Islet precursor cell (in vitro differentiated cells): ENCODE measurements at places on chromosomes 5 and 9.

- DNase-seq, result peak; percentile 90
Observed at GRCh38 chr5:78518365-78519197, 130.0 kb downstream of the LHFPL2 start.

- DNase-seq, result no peak
Observed at GRCh38 chr9:92618633-92619225, 51.2 kb downstream of the IPPK start.

- no peak for DNase-seq
Observed at GRCh38 chr9:107224252-107224651, 58.8 kb upstream of the RAD23B start.

DNA sequence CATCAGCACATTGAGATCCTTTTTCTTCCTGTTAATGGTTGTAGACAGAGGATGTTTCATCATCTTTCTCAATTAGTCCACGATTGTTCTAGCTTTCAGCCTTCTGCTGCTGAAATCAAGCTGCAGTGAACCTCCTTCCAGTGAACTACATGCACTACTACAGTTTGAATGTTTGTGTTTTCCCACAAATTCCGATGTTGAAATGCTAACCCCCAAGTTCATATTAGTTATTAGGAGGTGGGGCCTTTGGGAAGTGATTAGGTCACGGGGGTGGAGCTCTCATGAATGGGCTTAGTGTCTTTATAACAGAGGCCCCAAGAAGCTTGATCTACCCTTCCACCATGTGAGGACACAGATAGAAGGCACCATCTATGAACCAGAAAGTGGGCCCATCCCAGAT, 32.9 kb downstream of the NSG2 start:
- no peak for DNase-seq

DNA sequence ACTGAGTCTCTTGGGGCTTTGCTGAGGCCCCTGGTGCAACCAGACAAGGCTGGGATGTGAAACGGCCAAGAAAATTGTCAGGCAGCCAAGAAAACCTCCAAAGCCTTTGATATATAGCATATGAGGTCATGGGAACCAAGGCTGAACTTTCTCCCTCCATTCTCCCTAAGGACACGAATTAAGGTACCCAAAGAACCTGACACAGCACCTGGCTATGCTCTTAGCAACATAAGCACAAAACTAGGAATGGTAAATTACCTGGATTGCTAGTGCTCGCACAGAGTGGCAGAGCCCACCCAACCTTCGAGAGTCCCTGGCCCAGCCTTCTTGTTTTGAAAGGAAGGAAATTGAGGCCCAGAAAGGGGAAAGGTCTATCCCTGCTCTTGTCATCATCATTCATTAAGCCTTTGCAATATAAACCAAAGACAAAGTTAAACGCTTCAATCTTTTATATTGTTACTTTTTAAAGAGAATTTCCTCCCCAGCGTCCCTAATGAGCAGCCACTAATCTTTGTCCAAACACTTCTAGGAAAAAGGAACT, 220.0 kb upstream of the NR4A3 start:
- DNase-seq, result no peak

DNA sequence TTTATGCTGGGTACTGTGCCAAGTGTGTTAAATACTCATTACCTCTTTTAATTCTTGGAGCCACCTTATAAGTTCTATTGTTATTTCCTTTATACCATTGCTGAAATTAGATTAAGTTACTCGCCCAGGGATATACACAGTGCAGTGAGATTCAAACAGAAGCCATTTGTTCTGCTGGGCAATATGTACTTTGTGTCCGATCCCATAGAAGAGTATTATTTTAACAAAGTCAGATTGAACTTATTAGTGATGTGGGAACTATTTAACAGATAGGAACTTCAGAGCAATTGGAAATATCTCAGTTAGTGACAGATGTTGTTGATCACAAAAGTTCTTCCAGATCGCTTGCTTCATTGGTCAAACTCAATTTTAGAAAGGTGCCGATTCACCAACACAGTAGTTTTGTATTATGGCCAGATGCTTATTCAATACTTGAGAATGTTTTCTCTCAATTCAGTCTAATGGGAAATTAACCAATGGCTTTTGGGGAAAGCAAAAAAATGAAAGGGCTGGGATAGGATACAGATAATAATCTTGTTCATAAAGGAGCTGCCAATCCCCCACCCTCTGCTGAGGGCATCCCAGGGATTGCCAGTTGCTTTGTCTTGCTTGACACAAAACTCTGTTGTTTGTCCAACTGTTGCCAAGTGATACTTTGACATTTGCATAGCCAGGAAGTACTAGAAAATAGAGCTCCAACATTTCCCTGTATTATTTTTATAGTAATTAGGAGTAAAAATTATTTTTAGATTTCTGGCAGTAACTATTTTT, 94.8 kb upstream of the SEMA6A start:
- DNase-seq, result no peak

DNA sequence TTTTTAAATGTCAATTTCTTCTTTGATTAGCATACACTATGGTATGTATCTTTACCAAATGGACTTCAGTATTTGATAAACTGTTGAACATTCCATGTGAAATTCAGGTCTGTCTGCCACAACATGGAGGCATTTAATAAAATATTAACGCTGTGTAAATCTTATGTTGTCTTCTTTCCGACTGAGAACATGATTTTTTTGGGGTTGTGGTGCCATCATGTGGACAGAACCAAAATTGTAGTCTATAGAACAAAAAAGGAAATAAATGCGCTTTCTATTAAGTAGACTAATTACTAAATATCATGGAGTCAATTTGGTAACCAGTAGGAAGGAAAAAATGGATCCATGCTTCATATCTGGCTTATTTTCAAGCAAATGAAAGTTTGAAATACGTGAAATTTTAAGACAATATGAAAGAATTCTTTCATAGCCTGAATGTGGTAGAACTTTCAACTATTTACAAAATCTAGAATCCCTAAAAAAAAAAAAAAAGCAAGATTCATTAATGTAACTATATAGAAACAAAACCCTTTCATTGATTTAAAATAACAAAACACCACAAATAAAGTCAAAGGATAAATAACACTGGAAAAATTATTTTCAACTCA, 2.8 kb upstream of the PLK2 start:
- no peak for DNase-seq

GRCh38 chr5:140224658-140225057, 49.7 kb downstream of the CYSTM1 start:
- no peak for DNase-seq

- peak; percentile 90 for DNase-seq
Observed at GRCh38 chr9:98707166-98708102, 1.3 kb downstream of the GABBR2 start.

GRCh38 chr9:134705786-134706185, 64.2 kb downstream of the COL5A1 start:
- DNase-seq, result no peak

GRCh38 chr5:91362935-91363334, 20.2 kb downstream of the ARRDC3 start:
- DNase-seq, result no peak

GRCh38 chr5:6161257-6161656, 217.1 kb downstream of the MED10 start:
- DNase-seq, result no peak

DNA sequence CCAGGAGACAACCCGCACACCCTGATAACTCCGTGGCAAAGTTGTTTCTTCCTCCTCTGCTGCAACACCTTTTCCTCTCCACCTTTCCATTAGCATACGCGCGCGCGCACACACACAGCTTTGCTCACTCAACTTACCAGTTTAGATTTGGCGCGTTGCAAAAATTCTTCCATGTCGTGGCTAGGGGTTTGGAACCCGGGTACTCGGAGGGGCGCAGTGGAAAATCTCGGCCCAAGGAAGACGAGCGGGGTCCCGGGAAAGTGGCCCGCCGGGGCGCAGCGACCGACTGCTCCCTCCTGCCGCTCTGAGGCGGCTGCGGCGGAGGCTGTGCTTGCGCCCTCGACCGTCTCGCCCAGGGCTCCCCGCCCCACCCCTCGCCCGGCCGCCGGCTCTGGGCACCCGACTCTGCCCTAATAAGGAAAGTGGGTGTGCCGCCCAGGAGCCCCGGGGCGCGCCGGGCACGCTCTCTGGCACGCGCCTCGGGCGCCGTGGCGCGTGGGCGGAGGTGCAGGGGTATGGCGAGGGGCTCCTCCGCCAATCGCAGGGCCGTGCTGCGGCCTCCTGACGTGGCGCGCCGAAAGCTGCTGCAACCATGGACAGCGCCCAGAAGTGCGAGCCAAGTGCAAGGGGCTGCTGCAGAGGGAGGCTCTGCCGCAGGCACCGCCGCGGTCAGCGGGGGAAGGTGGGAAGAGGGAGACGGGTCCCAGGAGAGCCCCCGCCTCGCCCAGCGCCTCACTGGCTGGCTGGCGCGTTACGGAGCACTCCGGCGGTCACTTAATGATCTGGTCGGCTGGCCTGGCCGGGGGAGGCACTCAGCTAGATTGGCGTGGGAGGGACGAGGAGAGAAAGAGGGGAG, at the start of gene PRUNE2:
TSS of gene PRUNE2 (minus strand) at position 324 of the 856 bp plus-strand sequence. CDS start at position 173, 151 bp downstream.
- DNase-seq, result peak; percentile 98

DNA sequence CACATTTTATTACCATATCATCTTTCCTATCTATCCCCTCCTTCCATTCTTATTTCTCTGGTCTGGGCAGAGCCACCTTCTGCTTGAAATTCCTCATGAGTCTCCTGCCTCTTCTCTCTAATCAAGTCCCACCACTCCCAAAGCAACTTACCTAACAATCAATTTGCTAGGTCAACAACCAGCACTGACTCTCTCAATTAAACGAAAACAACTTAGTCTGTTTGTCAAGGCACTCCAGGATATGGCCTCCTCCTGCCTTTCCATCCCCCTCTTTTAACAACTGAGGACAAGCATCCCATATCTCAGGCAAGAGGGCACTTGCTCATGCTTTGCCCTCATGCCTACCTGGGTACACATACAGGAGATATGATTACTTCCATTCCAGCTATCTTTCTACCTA, 47.4 kb downstream of the HCN1 start:
- no peak for DNase-seq

DNA sequence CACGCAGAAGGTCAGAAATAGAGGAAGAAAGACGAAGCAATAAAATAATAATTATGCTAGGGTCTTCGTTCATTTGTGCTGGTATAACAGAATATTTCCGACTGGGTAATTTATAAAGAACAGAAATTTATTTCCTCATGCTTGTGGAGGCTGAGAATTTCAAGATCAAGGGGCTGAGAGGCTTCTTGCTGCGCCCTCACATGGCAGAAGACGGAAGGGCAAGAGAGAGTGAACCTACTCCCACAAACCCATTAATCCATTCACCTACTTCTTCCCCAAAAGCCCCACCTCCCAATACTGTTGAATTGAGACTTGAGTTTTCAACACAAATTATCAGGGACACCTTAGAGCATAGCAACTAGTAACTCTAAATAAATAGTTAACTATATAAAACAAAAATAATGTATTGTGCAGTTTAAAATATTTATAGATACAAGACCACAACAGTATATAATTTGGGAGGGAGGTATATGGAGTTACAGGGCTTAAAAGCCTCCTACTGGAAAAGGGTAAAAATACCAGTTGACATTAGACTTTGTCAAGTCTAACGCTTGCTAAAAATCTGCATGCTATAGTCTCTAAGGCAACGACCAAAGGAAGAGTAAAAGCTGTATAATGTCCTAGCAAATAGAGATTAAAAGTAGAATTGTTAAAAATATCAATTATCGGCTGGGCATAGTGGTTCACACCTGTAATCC, 40.3 kb upstream of the NAA35 start:
- no peak for DNase-seq

DNA sequence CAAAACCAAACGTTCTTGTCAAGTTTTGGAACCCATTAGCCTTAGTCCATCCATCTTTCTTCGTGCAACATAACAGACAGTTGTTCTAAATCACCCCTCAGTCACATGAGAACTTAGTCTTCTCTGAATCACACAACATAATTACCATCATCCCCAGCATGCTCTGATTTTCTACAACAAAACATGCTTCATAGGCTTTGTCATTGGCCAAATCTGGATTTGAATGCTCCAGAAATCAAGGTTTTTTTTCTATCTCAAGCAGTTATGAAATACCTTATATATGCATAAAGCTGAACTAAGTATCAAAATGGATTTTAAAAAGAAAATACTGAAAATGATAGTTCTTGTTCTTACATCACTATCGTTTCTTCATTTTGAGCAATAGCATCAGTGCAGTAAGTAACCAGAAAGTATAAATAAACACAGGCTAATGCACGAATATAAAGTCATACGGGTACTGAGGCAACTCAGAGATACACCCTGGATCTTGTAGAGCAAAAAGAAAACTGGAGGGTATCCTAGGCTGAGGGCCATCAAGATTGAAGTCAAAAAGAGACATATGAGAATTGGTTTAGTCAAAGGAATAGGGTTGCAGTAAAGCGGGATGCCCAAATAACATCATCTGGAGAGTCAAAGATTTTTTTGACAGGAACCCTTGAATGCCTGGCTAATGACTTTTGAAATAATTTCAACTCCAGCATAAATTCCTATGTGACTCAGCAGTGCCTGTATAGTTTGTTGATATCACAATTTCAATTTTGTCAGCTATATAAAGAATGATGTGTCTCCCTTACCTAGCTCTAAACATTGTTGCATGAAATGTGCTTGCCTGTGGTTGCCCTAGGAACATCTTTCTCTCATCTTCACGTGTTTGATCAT, 164.7 kb downstream of the ADAMTSL1 start:
- DNase-seq, result no peak

GRCh38 chr9:74681906-74682305, 184.8 kb downstream of the RORB start:
- DNase-seq, result no peak

- DNase-seq, result peak; percentile 77
Observed at GRCh38 chr9:2621722-2622460, at the start of gene VLDLR. TSS of gene VLDLR (plus strand) at chr9:2621787. CDS start at chr9:2622190, 403 bp downstream.

- no peak for DNase-seq
Observed at GRCh38 chr9:134366223-134367031, 40.2 kb downstream of the RXRA start.

DNA sequence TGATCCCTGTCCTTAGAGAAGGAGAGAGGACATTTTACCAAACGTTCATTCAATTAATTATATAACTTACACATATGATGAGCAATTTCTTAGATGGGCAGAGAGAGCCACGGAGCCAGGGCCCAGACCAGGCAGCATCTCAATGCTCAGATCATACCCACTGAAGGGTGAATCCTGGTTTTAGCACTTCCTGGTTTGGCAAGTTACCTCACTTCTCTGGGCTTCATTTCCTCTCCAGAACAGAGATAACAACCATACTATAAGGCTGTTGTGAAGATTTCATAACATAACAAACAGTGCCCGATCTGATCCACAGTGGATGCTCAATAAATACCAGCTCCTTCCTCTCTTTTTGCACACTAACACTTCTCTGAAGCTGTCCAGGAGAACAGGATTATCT, 271.1 kb downstream of the DENND1A start:
- no peak for DNase-seq

- DNase-seq, result no peak
Observed at GRCh38 chr9:130214776-130215340, 42.7 kb downstream of the NCS1 start.

DNA sequence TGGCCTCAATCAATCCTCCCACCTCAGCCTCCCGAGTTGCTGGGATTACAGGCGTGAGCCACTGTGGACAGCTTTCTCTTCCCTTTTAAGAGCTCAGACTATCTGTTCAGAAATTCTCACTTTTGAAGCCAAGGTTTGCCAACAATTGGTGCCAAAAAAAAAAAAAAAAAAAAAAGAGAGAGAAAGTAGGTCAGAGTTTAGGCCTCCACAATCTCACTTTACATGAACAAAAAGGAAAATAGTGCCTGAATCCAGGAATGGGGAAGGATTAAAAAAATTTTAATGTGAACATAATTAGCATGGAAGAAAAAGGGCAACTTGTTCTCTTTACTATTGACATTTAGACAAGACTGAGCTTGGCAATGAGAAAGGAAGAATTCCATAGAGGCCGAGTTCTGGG, 94.1 kb downstream of the NSG2 start:
- no peak for DNase-seq
